ENCODE measurements at places on chromosomes 1 and 21. TPM values are rescaled to one million over a fixed set of nuclear protein-coding genes. Genes with fewer than 3 reads are reported as not detected.

The LAX1 gene
- total RNA-seq, result not detected

The LCK gene
- not detected for total RNA-seq

The SLC9C2 gene
- not detected for total RNA-seq

The IL10 gene
- not detected for total RNA-seq

The CRABP2 gene
- total RNA-seq, result 50.8 TPM

The ZMYND12 gene
- 0.34 TPM for total RNA-seq

The NPPA gene
- total RNA-seq, result not detected

The KCNN3 gene
- not detected for total RNA-seq

The GUCA2B gene
- not detected for total RNA-seq

The S100A12 gene
- not detected for total RNA-seq

The GNAT2 gene
- total RNA-seq, result 0.30 TPM

The PDPN gene
- total RNA-seq, result 1.3 TPM

The CRNN gene
- not detected for total RNA-seq

The CYP4A11 gene
- not detected for total RNA-seq

The VANGL2 gene
- total RNA-seq, result 1.0 TPM

The GRIK1 gene
- not detected for total RNA-seq

The SDC3 gene
- 35.5 TPM for total RNA-seq

All from bronchus fibroblast of lung (primary cell).